Stimulated activated CD4-positive, alpha-beta T cell treated with anti-CD3 and anti-CD28 coated beads, Interleukin-15, amount 100 ng/mL, for 1 hour (primary cell): ENCODE measurements at places on chromosomes 11 and 22.

- DNase-seq: no peak
Measured at GRCh38 chr11:31814176-31814868, 3.2 kb upstream of the PAX6 start.

- no peak for DNase-seq
Measured at GRCh38 chr11:106464728-106465127, 387.3 kb downstream of the AASDHPPT start.

DNA sequence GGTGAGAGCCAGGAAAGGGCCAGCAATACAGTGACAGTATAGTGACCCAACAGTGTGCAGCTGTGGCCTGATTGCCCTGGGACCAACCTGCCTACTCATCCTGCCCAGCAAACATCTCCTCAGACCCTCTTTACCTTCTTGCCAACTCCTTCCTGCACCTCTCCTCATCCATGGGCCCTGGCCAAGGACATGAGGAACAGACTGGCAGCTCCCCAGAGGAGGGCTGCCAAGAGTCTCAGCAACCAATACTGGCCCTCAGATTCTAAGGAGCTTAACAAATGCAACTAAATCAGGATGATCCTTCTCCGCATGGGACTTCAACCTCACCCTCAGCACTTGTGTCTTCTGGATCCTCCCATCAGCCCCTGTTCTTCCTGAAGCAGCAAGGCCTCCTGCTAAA is 77.0 kb downstream of the RPL27A start:
- no peak for DNase-seq

DNA sequence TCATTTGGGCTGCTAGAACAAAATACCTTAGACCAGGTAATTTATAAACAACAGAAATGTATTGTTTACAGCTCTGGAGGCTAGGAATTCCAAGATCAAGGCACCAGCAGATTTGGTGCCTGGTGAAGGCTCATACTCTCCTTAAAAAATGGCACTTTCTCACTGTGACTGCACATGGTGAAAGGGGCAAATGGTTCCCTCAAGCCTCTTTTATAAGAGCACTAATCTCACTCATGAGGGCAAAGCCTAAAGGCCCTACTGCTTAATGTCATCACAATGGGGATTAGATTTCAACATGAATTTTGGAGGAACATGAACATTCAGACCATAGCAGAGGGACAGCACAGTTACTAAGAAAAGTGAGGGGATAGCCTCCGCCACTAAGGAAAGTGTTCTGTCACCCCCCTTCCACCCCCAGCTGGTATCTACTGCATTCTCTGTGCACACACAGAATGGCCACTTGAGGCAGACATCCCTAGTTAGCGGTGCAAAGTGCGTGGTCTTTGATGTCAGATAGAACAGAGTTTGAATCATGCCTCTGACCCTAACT is 47.2 kb upstream of the CEP295 start:
- no peak for DNase-seq

GRCh38 chr11:114449845-114450244 is 10.6 kb downstream of the REXO2 start:
- DNase-seq: no peak

DNA sequence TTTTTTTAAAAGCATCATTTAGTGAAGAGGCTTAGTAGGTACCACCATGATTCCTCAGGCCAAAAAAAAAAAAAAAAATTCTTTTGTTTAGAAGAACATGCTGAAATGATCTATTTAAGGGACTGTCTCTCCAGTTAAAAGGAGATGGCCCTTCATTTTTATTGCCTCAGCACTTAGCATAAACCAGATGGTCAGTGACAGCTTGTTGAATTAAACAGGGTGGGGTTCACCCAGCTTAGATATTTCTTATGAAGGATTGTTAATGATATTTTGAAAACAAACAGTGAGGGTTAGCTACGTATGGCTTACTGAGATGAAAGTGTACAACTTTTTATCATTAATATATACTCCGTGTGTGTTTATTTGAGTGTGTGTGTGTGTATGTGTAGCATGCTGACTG is 203.7 kb downstream of the FAM181B start:
- DNase-seq: no peak

GRCh38 chr11:123694551-123694950 is 40.1 kb upstream of the SCN3B start:
- DNase-seq: no peak
